ENCODE measurements at places on chromosomes 4 and X.

DNA sequence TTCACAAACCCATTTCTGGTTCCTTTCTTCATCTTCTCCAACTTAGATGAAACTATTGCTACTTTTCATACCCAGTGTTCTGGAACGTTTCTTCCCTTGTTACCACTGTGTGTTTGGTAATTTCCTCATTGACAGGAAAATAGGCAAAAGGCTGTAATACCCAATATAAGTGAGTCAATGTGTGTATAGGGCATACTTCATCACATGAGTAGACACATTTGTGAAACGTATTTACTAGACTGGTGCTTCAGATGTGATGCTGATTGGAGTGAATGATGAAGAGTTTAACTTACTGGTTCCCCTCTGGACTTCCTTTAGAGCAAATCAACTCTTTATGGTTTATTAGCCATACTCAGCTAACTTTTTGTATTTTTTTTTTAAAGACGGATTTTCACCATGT is 195.1 kb upstream of the ATP6AP2 start:
- no peak for DNase-seq

DNA sequence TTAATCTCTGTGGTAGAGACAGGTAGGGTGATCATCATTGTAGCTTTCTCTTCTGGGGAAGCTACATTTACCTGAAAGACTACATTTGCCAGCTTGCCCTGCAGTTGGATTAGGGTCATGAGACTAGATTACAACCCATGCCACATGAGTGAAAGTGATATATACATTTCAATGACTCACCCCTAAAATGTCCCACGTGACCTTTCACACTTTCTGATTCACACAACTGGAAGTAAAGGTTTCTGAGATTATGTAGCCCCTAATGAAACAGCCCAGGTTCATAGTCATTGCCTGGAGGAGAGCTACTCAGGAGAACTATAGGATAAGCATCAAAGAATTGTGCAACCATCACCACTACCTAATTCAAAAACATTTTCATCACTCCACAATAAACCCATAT is 17.8 kb downstream of the PDCL2 start:
- DNase-seq: no peak

- DNase-seq: no peak
Measured at GRCh38 chr4:156837625-156838345, 133.8 kb downstream of the PDGFC start.

DNA sequence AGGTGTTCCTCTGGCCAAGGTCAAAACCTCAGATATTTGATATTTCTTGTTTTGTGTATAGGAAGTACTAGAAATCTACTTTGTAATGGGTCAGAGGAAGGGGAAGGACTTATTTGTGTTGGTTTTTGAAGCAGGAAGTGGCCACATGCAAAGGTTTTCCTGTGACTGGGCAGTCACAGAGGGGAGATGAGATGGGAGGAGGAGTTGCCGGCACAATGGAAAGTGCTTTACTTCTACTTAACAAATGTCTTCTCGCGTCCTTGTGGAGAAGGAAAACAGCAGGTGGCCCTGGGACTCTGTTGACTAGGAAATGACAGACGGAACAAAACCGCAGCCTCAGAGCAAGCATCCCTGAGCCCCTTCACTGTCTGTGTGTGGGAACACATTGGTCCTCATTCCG is 46.6 kb downstream of the SHROOM2 start:
- DNase-seq: no peak

GRCh38 chr4:22029803-22030202 is 81.2 kb upstream of the KCNIP4 start:
- DNase-seq: no peak

DNA sequence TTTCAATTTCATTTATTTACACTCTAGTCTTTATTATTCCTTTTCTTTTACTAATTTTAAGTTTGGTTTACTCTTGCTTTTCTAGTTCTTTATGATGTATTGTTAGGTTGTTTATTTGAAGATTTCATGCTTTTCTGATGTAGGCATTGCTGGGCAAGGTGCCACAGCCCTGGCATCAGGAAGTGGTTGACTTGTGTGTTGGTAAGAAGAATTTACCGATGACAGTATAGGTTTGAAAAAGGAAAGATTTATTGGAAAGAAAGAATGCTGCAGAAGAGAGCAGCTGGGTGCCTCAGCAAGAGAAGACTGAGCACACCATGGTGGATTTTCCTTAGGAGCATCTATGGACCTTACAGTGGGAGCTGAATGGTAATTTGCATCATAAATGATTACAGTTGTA is 153.2 kb downstream of the KLF8 start:
- no peak for DNase-seq

GRCh38 chrX:97705936-97706335 is 822.2 kb downstream of the RPA4 start:
- no peak for DNase-seq
